ENCODE measurements at places on chromosomes 3 and 15.

DNA sequence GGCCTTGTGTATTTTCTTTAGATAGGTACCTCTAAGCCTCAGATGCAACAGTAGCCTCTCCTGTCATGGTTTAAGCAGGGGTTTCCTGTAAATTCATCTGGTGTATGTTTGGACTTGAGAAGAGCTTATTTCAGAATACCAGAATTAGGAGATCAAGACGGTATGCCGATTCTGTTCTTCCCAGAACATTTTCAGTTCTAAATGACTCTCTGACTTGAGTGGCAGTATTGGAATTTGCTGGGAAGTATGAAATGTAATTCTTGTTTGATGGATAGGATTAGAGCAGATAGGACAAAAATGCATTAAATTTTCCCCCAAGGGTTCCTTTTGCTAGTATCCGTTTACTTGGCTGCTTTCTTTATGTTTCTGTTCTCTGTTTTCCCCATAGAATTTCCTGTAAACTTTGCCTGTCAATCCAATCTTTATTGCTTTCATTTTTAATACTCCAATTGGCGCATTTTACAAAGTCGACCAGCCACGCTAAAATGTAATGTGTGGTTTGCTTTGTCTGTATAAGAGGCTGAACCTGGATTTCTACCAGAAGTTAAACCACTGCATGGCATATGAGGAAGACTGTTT is 612.2 kb downstream of the RBMS3 start:
- DNase-seq = no peak

DNA sequence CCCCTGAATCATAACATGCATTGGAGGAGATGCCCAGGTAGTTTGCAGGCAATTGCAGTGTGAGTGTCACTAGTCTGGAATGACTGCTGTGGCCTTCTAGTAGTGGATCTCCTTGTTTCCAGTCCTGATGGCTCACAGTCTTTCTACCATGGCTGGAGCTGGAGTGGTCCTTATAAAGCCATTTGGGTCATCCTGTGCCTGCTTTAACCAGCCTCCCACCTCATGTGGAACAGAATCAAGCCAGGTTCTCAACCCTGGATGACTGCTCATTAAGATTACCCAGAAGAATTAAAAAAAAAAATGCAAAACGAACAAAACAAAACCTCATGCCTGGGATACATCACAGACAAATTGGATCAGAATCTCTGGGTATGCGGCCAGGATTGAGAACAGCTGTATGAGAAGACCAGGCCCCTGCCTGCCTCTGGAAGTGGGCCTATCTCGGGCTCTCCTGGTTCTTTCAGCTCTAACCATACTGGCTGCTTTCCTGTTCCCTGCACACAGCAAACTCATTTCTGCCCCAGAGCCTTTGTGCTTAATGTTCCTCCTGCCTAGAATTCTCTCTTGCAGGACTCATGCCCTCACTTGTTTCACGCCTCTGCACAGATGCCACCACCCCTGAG is 96.4 kb downstream of the ITPR1 start:
- DNase-seq = no peak

DNA sequence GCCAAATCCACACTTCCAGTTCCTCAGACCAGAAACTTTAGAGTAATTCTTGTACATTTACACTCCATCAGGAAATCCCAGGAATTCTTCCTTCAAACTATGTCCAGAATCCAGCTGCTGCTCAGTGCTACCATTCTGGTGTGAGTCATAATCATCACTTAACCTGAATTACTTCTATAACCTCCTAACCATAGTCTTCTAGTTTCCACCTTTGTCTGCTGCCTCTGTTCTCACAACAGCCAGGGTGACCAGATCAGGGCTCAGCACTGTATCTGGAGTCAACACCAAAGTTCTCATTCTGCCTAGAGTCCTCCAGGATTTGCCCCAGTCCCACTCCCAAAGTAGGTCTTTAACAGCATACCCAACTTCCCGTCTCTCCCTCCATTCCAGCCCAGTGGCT is 3.4 kb downstream of the CLDND1 start:
- no peak for DNase-seq

DNA sequence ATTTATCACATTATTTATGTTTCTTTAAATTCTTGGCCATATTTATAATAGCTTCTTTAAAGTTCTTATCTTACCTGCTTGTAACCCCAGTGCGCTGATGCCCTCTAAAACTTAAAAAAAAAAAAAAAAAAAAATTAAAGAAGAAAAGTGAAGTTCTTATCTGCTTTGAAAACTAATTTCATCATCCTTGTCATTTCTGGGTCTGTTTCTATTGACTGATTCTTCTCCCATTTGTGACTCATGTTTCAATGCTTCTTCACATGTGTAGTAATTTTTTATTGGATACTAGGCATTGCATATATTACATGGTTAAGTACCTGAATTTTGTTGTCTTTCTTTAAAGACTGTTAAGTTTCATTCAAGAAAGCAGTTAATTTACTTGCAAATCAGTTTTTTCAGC is 3.4 kb upstream of the SEC22A start:
- no peak for DNase-seq

- DNase-seq = no peak
These were observed 43.5 kb downstream of the ACAD9 start for GRCh38 chr3:128922804-128923459.

- no peak for DNase-seq
These were observed 179.7 kb downstream of the ITPR1 start for GRCh38 chr3:4672725-4673275.

- no peak for DNase-seq
These were observed 443.3 kb downstream of the EPHB1 start for GRCh38 chr3:135238236-135238830.

DNA sequence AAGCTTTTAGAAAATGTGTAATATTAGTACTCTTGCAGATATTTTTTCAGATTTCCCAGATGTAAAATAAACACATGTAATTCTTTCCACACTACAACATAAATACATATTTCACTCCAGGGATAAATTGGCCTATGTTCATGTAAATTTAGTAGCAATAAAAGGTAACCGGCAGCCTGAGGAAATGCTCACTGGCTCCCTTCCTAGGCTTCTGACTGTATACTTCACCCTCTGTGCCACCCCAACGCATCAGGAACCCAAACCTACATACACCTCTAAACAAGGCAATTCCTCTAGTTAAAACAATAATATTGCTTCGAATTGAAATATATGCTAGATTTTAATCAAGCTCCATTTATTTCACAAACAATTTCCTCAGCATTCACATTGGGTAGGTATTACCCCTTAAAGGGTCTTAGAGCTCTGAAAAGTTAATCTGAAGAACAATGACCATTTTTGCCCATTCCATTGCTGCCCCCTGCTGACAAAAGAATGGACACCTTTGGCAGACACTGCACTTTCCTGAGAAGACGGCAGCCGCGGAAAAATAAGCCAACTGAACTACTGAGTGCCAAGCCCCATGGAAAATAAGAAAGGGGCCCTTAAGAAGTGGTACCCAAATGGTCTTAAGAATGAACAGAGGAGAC is 212.5 kb downstream of the OSBPL10 start:
- DNase-seq = peak; percentile 90

DNA sequence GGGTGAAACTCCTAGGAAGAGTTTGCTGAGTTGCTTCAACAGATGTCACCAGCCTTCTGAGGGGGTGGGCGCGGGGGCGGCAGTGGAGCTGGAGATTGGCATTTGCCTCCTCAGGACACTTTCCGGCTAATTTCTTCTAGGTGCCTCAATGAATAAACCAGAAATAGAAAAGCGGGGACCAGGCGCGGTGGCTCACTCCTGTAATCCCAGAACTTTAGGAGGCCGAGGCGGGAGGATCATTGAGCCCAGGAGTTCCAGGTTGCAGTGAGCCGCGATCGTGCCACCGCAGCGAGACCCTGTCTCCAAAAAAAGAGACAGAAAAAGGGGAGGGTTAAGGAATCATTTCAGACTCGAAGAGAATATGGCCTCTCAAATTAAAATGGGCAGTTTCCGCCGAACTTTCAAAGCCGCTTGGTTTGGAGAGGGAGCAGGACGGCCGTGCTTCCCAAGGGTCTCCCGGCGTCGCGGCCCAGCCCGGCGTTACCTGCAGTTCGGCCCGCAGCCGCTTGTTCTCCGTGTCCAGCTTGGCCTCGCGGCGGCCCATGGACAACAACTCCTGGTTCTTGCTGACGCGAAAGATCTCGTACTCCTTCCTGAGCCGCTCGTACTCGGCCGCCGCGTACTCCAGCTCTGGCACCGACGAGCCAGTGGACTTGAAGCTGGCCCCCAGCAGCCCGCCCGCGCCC is 587 bp downstream of the NPHP3 start:
- peak; percentile 86 for DNase-seq

GRCh38 chr15:42355291-42355690 is 4.0 kb upstream of the CAPN3 start:
- DNase-seq = peak; percentile 16

GRCh38 chr15:85541744-85542143 is 161.3 kb downstream of the AKAP13 start:
- DNase-seq = no peak

DNA sequence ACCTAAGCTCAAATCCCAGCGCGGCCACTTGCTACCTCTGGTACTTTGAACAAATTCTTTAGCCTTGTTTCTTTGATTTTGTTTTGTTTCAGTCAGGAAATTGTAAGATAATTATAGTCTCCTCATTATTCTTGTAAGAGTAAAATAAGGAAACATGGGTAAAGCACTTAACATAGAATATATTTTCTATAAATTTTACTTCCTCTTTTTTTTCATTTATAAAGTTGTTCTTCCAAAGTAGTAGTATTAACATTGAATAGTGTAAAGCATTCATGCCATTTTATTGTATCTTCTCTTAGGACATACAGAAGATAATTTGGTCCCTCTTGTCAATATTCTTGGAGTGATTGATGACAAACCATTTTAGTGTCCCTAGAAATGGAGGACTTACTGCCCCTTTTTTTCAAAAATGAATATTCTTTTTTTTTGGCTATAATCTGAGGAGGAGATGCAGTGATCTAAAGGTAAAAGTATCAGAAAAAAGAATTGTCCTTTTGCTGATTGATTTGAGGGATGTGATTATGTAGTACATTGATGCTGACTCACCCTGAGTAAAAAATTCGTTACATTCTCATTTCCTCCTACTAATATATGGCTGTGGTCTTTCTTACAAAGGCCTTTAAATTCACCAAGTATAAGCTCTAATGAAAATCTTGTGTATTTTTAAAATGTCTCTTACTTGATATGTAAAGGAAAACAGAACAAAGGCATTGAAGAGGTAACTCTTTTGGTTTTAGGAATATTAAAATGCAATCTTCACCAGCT is 51.0 kb downstream of the ALCAM start:
- no peak for DNase-seq

DNA sequence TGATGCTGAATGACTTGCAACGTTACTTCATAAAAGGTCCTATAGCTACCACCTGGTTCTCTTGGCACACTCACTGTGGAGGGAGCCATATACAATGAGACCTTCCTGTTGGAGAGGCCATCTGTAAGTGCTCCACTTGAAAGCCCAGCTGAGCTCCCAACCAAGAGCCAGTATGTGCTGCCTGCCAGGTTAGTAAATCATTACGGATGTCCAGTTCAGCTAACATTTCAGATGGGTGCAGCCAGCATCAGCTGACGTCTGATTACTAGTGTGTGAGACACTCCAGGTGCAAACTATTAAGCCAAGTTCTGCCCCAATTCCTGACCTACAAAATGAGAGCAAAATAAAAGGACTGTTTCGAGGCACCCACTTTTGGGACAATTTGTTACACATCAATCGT is 274.4 kb upstream of the ROBO2 start:
- DNase-seq = no peak

DNA sequence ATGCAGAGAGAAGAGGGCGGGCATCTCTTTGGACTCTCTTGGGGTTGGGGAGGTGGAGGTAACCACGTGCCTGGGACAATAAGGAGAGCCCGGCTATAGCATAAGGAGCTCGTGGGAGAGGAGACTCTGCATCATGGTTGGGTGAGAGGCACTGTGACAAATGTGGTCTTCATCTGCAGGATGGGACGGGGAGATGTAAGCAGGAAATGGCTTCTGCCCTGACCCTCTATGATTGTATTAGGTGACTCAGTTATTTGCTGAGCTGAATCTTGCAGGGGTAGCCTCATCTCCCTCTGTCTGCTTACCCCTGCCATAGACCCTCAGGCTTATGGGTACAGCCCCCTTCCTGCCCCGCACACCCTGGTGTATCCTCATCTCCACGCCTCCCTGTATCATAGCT is 48.7 kb downstream of the CORO2B start:
- no peak for DNase-seq

GRCh38 chr15:82873000-82873680 is 63.7 kb downstream of the WHAMM start:
- DNase-seq = no peak

GRCh38 chr3:6747017-6747416 is 113.9 kb upstream of the GRM7 start:
- DNase-seq = no peak

DNA sequence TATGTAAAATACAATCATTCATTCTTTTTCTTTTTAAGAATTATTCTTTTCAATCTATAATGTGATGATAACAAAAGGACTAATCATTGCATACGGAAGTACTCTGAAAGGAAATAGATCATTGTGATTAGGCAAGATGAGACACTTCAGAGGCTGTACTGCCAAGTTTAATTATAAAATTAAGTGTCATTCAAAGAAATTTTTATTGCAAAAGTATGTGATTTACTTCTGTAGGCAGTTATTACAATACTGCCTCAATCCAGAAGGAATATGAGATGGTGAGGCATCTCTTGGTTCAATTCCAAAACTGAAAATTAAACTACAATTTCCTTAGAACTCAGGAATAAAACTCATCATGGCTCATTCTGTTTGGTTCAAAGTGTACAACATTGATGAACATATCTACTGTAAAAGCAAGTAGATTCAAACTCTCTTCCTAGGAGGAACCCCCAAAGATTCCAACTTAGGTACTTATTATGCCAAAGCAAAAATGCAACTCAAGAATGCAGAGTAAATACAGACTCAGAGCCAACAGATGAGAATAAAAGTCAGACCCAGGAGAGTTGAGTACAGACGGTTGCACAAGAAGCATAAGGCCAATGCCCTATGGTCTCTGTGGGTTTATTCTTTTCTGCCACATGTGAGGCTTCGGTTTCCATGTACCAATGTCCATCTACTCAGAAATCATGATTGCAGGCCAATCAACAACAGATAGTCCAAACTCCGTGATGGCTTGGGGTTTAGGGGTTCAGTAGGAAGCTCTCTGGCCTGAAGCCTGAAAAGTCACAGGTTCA is 118.5 kb upstream of the WNT5A start:
- DNase-seq = no peak

DNA sequence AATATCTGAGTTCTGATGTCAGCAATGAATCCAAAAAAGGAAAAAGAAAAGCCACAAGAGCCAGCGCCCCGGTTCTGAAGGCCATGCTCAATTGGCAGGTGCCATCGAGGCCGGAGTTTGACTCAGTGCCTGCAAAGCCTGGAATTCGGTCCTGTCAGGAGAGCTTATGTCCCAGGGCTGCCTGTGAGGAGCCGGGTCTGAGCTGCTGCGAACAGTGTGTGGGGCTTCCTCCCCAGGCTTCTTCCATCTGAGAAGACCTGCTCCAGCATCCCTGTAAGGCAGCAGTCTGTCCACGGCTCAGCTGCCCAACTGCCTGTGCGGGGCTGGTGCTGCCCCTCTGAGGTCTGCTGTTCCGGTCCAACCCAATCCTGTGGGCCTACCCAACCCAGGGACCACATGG is 46.1 kb downstream of the ROPN1B start:
- no peak for DNase-seq

All from kidney (tissue), 22 donors.